T-helper 22 cell (primary cell): ENCODE measurements at places on chromosomes 1 and 21.

DNA sequence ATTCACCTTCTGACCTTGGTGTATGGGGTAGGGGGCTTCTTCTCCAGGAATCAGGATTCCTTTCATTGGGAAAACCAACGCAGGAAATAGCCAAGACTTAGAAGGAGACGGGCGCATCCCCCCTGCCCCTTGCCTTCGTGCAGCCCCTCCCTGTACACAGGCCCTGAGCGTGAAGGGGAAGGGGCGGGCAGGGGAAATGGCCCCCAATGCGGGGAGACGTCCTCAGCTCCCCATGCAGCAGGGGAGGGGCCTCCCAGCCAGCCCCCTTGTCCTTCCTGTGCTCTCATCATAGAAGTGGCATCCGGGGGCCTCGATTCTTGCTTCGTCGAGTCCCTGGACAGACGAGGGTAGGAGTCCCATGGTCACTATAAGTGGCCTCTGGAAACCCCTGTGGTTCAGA lies 116.9 kb downstream of the AJAP1 start:
- no peak for DNase-seq

DNA sequence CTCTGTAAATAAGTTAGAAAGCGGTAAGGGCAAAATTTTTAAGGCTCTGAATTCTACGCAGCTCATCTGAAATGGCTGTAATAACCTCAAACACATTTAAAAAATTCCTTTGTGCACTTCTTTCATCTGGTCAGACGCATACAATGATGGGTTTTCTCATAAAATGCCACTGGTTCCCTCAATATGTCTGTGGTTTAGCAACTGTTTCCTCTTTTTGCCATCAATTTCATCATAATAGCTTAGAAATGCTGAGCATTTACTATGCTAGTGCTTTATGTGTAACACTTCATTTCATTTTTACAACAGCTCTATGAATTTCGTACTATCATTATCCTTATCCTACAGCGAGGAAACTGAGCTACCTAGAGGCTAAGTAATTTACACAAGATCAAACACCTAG lies 35.3 kb upstream of the DMRTA2 start:
- no peak for DNase-seq

- no peak for DNase-seq
These were observed 571 bp downstream of the MARCKSL1 start for GRCh38 chr1:32335535-32335789.

DNA sequence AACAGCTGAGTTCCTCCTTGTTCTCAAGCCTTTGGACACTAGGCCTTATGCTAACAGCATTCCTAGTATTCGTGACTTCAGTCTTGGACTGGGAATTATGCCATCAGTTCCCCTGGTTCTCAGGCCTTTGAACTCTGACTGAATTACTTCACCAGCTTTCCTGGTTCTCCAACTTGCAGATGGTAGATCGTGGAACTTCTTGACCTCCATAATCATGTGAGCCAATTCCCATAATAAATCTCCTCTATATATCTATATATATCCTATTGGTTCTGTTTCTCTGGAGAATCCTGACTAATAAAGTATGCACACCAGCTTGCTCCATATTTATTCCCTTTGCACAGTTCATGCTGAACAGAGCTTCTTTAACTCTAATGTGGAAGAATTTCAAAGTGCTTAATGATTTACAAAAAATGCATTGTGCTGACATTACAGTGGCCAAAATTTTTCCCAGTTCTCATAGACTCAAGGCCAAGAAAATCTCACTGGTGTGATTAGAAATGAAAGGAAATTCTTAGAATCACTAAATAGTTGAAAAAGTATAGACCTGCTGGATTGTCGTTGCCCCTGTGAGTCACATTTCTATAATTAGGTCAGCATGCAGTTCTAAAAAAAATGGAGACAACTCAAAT lies 462.9 kb upstream of the ADAMTS5 start:
- no peak for DNase-seq

GRCh38 chr1:177423090-177423489 lies 252.3 kb downstream of the BRINP2 start:
- DNase-seq, result no peak
